D341Med (cell line): ENCODE measurements at places on chromosomes 7 and 10.

- DNase-seq = no peak
These were observed 61.8 kb upstream of the DOCK1 start for GRCh38 chr10:126843299-126843934.

DNA sequence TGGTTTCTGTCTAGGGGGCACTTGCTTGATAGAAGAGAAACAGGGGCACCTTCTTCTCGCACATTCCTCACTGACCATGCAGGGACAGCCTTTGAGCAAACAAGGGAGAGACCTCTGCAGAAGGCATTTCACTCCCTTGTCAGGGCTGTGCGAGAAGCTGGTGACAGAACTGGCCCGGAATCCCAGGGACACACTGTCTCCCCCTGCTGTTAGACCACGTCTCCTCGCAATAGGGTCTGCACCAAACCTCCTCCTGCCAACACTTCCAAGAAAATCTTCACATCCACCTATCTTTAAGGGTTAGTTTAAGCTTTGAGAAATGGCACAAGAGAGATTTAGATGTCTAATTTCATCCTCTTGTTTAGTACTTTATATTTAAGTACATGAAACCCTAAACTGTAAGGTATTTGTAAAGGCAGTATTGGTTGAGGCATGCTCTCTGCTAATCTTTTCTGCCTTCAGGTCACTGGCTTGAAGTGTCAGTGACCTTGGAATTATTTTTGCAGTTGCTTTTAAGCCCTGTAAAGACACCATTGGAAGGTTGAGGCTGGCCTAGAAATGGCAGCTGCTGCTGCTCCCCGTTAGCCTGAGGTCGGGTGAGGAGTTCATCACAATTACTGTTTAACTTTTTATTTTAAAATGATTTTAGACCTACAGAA lies 37.0 kb downstream of the RBM20 start:
- DNase-seq = peak; percentile 70

DNA sequence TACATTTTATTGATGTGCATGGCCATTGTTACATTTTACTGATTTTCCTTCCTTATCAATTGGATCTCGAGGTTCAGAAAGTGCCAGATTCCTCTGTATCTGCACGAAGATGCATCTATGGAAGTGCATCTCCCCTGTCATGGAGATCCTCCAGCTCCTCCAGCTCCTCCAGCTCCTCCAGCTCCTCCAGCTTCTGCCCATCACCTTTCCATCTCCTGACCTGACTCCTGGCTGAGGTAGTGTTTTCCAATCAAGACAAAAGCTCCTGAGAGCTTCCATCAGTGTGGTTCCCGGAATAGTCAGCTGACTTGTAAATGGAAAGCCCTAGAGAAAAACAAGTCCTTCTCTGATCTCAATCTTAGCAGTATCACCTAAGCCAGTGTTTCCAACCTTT lies 90.8 kb upstream of the KLF6 start:
- no peak for DNase-seq

- DNase-seq = no peak
These were observed 209.7 kb downstream of the ABCA13 start for GRCh38 chr7:48380921-48381320.

DNA sequence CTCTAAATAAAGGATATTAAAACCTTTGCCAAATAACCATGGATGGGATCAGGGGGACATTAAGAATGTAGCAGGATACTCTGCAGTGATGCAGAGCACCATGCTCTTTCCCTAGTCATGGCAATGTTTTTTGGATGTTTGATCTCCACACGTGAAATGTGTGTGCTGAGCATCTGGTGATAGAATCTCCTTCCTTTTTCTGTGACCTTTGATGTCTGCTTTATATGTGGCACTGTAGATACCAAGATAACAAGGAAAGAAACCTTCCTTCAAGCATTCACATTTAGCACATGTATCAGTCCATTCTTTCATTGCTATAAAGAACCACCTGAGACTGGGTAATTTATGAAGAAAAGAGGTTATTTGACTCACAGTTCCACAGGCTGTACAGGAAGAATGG lies 87.7 kb upstream of the CYP2C9 start:
- no peak for DNase-seq

GRCh38 chr7:11557627-11558026 lies 274.4 kb downstream of the THSD7A start:
- DNase-seq = peak; percentile 32

- no peak for DNase-seq
These were observed 49.5 kb downstream of the VIPR2 start for GRCh38 chr7:159094919-159095915.

DNA sequence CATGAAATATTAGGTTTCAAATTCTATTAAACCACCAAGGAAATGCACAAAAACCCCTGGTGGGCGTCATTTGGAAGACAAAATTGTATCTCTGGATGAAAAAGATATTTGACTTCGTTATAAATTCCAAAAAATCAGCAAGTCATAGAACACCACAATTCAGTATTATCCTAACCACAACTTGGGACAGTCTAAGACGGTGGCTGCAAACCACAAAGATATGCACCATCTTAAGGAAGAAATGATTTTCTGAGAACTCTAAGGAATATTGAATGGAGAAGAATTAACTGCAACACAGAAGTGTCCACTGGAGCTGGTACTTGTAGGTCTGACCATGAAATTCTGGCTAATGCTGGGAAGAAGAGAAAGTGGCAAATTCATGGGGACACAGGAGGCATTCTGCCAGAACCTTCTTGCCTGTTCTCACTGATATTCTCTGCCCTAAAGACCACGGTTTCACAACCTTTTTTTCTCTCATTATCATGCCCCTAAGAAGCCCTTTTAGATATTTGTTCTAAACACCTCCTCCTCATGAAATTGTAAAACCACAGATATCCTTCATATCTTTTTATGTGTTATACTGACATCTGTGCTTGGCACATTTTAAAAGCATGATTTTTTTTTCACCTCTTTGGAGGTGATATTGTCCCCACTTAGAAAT lies 92.9 kb downstream of the SFMBT2 start:
- no peak for DNase-seq

DNA sequence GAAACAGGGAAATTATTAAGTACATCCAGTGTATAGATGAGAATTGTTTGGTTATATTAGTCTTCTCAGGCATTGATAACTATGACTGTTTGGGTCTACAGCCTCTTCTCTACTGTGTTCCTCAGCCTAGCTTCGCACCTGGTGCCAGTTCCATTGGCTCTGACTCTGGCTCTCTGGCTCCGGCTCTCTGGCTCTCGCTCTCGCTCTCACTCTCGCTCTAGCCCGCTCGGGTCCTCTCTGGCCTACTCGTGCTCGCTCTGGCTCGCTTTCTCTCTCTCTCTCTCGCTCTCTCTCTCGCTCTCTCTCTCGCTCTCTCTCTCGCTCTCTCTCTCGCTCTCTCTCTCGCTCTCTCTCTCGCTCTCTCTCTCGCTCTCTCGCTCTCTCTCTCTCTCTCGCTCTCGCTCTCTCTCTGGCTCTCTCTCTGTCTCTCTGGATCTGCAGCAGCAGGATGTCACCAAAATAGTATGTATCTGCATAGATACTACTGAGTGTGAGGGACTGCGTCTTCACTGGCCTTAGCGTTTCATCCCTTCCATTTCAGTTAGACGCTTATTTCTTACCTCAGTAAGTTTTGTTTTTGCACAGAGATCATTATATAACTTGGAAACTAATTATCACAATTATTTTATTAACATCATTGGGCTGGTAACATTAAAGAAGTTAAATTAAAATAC lies 6.5 kb upstream of the SSBP1 start:
- DNase-seq = no peak
